ENCODE measurements at places on chromosomes 12 and 14.

- no peak for DNase-seq
Observed at GRCh38 chr12:63994704-63995103, 150.2 kb downstream of the SRGAP1 start.

DNA sequence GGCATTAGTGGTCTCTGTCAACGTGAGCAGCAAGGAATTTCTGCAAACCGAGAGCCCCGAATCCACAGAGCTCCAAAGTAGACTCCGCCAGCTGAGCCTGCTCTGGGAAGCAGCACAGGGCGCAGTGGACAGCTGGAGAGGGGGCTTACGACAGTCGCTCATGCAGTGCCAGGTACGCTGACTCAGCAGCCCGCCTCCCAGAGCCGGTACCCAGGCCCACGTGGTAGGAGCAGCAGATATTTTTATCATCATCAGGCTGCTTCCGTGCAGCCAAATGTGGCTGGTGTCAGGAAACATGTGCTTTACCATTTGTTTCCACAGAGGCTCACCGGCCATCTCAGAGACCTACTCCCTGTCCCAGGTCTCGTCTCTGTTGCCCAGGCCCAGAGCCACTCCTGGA lies 73.7 kb downstream of the ESR2 start:
- DNase-seq, result no peak

- DNase-seq, result no peak
Observed at GRCh38 chr12:121806546-121807423, 3.0 kb downstream of the SETD1B start.

GRCh38 chr12:107311682-107312081 lies 218.3 kb upstream of the CRY1 start:
- DNase-seq, result no peak

DNA sequence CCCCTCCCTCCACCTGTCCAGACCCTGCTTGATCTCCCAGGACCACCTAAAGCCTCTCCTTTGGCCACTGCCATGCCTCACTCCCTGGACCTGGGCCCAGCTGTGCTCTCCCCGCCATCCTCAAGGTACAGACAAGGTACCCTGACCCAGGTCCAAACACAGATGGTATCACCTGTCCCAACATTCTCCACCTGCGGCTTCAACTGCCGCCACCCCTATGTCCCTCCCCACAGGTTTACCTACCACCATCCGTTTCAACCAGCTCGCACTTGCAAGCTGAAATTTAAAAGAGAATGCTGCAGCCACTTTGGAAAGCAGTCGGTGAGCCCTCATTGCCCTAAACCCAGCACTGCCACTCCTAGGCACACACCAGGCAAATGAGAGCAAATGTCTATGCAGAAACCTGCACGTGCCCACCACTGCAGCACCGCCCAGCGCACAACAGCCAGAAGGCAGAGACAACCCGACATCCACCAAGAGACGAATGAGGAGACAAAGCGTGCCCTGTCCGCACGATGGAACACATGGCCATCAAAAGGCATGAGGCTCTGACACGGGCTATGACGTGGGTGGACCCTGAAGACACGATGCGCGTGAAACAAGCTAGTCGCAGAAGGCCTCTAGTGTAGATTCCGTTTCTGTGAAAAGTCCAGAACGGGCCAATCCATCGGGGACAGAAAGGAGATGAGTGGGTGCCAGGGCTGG lies 71.0 kb downstream of the RFLNA start:
- no peak for DNase-seq

- DNase-seq, result no peak
Observed at GRCh38 chr12:96766232-96766631, 140.8 kb upstream of the NEDD1 start.

DNA sequence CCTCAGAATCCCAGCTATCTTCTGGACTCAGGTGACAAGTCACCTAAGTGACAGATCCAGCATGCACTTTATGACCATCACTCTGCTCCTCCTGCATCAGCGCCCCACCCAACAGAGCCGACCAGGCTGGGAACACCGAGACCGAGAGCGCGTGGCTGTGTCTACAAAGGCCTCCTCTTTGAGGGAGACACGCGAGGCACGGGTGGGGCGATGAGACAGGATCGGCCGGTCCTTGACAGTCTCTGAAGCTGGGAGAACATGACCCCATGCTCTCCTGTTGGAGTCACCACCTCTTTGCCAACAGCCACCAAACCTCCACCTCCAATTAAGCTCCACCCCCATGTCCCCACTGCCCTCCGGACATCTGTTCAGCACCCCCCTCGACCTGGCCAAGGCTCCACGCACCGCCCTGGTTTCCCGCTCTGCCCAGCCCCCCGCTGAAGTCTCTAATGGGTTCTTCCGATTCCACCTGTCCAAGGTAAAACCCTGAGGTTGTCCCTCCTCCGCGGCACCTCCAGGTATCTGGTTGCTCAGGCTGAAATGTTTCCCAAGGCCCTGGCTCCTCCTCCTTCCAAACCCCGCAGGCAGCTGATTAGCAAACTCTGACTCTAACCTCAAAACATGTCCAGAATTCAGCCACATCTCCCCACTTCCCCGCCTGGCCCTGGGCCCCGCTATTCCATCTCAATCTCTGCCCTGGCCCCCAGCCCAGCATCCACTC lies 31.5 kb downstream of the HSP90AA1 start:
- no peak for DNase-seq

- DNase-seq, result no peak
Observed at GRCh38 chr12:104294927-104295668, 8.4 kb upstream of the EID3 start.

GRCh38 chr12:1204581-1205121 lies 213.6 kb downstream of the ERC1 start:
- DNase-seq, result peak; percentile 47

DNA sequence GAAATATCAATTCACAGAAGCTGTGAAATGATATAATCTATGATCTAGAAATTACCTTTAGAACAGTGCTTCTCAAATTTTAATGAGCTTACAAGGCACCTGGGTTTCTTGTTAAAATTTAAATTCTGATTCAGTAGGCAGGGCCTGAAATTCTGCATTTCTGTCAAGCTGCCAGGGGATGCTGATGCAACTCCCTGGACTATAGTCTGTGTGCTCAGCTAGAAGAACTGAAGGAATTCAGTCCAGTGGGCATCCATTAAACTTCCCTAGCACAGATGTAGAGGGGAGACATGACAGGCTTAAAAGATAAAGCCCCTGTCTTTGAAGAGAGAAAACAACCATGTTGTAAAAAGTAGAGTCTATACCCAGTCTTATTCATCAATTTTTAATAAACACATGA lies 441.8 kb downstream of the TMTC2 start:
- DNase-seq, result no peak

GRCh38 chr12:132568826-132569480 lies 41.4 kb downstream of the LRCOL1 start:
- no peak for DNase-seq

GRCh38 chr12:53791735-53792326 lies 40.1 kb upstream of the CISTR start:
- peak; percentile 40 for DNase-seq

DNA sequence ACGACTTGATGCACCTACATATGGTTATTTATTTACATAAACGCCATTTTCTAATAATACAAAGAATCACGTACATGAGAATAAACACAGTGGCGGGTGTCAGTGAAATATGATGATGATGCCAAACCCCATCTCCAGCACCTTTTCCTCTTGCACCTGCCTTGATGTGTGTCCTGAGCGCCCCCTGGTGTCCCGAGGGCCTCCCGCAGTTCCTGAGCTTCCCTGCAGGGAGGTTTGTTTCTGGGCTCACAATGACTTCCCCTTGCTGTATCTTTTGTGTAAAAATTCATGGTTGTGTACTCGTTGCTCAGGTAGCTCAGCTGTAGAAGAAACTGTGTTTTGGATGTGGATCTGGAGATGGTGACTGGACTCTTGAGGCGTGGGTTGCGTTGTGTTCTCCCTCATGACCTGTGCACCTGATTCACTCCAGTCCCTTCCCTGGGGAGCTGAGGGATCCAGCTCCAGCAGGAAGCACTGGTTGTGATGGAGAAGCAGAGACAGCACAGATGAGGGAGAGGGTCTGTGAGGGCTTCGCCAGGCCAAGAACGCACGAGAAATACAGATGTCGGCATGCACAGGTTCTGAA lies 1037.8 kb downstream of the TMEM121 start:
- peak; percentile 59 for DNase-seq

DNA sequence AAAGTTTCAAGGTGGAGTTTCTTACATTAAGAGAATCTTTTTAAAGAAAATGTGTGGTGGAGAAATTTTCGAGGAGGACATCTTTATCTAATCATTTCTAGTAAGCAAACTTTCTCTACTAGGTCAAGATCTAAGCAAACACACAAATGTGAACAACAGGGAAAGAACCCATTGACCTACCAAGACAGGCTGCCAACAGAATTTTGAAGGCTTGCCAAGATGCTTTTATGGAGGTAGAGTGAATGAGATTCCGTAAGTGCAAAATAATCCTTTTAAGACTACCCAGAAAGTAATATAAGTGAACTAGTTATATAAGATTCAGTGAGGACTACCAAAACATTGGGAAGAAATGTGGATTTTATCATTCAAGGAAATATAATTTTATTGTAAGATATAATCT lies 357.1 kb upstream of the PDE3A start:
- DNase-seq, result no peak

DNA sequence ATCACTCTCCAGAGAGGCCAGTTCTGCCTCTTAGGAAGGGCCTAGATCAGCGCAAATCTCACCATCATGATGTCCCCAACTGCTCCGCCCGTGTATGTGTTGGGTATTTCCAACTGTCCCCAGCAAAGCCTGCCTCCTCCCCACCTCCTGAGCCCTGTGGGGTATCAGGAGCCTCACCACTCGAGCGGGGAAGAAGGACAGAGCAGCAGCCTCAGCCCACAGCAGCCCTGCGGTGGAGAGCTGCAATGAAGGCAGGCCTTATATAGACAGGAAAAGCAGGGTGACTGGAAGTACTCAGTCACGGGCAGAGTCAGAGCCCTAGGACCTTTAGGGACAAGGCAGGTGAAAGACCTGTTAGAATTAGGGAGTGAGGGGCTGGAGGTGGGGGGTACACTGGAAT lies 358.2 kb downstream of the CACNA1C start:
- DNase-seq, result no peak

- DNase-seq, result no peak
Observed at GRCh38 chr12:8561011-8561410, 20.3 kb upstream of the CLEC4E start.

- DNase-seq, result no peak
Observed at GRCh38 chr12:48031135-48031960, 27.1 kb upstream of the COL2A1 start.

DNA sequence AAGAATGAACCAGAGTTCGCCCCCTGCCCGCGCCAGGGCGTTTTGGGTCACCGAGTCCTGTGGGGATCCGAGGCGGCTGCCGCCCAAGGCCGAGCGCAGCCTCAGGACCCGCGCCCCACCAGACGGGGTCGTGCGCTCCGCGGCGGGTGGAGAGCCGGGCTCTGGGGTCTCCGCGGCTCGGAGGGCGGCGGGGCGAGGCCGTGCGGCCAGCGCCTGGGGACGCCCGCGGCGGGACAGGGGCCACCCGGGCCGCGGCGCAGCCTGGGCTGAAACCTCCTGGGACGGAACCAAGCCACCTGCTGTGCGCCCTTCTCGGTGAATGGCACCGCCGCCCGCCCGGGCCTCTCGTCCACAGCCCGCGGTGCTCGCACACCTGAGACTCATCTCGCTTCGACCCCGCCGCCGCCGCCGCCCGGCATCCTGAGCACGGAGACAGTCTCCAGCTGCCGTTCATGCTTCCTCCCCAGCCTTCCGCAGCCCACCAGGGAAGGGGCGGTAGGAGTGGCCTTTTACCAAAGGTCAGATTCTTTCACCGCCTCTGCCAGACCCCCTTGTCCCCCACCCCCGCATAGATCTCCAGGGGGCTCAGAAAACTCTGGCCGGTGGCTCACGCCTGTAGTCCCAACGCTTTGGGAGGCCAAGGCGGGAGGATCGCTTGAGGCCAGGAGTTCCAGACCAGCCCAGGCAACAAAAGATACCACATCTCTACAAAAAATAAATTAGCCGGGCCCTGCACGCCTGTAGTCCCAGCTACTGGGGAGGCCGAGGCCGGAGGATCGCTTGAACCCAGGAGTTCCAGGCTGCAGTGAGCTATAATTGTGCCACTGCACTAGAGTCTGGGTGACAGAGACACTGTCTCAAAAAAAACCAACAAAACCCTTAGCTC lies 901 bp downstream of the B3GNT4 start:
- peak; percentile 19 for DNase-seq

- no peak for DNase-seq
Observed at GRCh38 chr12:66679461-66680084, 697 bp upstream of the GRIP1 start.

- no peak for DNase-seq
Observed at GRCh38 chr12:100799770-100800169, 5.2 kb downstream of the ANO4 start.

DNA sequence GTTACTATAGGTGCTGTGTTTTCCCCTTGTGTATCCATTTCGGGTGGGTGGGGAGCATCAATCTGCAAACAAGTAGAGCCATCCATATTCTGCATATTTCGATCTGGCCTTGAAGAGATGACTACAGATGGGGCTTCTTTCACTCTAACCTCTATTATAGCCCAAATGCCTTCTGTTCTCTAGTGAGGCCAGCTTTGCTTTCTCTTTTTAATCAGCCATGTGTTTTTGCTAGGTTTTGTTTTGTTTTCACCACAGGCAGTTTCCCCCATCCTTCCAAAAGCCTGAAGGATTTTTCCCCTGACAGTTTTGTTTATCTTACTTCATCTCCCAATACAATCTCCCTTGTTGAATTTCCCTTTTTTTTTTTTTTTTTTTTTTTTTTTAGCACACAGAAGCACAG lies 224.1 kb downstream of the BTG1 start:
- no peak for DNase-seq

DNA sequence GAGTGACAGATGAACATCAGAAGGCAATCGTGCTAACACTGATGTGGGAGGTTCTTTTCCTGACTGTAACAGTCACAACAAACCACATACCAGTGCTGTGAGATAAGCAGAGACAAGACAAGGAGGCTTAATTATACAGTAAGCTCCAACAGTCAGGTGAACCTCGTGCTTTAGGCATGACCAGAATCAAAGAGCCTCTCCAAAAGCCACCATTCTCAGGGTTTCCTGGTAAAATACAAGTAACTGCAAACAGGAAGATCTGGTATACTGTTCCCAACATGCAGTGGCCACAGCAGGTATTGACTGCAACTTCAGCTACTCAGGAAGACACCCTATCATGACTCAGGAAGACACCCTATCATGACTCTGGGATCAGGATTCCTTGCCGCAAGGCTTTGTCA lies 47.3 kb upstream of the GTF2A1 start:
- DNase-seq, result no peak

DNA sequence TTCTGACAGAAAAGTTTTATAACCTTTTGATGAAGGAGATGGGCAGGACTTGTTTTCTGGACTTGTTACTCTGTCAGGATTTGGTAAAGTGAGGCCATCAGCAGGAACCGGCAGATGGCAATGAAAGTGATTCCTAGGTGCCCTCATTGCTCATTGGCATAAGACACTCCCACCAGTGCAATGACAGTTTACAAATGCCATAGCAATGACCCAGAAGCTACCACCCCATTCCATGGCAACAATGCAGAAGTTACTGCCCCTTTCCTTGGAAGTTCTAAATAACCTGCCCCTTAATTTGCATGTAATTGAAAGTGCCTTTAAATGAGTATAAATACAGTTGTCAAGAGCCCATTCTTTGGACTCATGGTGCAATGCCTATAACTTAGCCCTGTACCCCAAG lies 222.6 kb downstream of the CEP128 start:
- no peak for DNase-seq

- no peak for DNase-seq
Observed at GRCh38 chr14:94827711-94828447, 58.0 kb upstream of the GSC start.

All from CD4-positive, alpha-beta T cell treated with Interleukin-10 for 1 hour (primary cell).